NCI-H748 treated with DMSO at 0.1 percent for 48 hours (cell line): ENCODE measurements at places on chromosomes 4 and X.

GRCh38 chrX:24219320-24219719 lies 69.8 kb downstream of the ZFX start:
- DNase-seq = no peak

- DNase-seq = no peak
These were observed 5.2 kb upstream of the SORCS2 start for GRCh38 chr4:7187168-7187535.

- no peak for DNase-seq
These were observed 9.8 kb downstream of the GNPDA2 start for GRCh38 chr4:44716597-44716996.

GRCh38 chrX:156001001-156001666 lies 3.6 kb downstream of the IL9R start:
- no peak for DNase-seq

- no peak for DNase-seq
These were observed 201.7 kb downstream of the NLGN4X start for GRCh38 chrX:6026980-6027379.

DNA sequence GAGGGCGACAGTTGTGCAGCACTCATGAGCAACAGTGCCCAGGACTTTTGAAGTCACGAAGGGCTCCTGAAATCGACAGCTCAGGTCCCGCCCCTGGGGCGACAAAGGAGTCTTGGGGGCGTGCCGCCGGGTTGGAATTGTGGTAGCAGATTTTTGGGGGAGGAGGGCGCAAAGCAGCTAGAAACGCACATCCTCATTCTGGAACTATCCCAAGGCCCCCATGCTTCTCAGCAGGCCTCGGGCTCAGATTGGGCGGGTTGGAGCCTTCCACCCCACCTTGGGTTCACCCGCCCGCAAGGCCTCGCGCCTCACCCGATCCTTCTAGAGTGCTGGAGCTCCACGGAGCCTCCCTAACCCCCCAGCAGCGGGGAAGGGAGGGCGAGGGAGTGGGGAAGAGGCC lies 85.5 kb downstream of the HPRT1 start:
- no peak for DNase-seq

DNA sequence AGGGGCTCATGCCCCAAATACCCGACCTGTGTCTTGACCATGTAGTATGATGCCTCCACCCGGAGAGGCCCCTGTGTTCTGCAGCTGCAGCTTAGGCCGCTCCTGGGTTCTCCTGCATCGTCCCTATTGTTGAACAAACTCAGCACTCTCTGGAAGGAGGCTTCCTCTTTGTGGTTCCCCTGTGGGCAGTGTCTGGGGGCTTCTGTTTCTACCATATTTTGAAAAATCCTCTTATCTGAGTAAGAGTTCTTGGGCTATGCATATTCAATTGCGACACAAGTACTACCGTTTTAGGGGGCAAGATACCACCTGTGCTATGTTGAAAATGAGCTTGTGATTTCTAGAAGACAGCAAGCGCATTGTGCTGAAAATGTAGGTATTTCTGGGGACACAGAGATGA lies 276.6 kb downstream of the DHRSX start:
- DNase-seq = no peak

- no peak for DNase-seq
These were observed 88.3 kb downstream of the NHSL2 start for GRCh38 chrX:71998836-71999509.

DNA sequence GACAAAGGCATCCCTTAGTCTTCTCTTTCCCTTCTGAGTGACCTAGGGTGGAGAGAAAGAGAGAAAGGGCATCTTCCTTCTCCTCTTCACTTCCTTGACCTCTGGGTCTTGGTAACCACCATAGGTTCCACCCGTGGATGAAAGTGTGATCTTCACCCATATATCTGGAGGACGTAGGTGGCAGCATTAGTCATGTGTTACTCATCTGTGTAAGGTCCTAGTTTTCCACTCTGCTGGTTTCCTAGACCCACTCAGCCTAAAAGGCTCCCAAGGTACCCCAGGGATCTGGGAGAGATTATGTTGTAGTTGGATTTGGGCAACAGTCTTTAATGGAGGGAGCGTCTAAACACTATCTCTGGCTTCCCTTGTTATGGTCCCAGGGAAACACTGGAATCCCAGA lies 45.5 kb upstream of the RAB9B start:
- DNase-seq = no peak

DNA sequence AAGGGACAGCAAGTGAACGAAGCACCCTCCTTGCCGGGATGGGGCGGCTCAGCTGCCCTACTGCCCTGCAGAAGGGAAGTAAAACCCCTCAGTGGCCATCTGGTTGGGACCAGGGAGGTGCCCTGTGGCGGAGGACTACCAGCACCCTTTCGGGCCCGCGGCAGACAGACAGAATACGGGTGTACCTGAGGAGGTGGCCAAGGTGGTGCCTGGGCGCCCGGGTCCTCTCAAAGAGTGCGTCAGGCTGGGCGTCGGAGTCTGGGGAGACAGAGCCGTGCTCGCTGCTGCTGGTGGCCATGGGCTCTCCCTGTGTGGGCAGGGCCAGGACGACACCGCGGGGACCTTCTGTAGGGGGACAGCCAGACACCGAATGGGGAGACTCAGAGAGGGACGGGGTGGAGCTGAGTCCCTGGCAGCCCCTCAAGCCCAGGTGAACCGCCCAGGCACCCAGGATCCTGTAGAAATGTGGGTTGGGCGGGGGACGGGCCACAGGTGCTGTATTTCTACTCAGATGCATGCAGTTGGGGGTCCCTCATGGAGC lies 29.7 kb downstream of the PDHA1 start:
- no peak for DNase-seq

DNA sequence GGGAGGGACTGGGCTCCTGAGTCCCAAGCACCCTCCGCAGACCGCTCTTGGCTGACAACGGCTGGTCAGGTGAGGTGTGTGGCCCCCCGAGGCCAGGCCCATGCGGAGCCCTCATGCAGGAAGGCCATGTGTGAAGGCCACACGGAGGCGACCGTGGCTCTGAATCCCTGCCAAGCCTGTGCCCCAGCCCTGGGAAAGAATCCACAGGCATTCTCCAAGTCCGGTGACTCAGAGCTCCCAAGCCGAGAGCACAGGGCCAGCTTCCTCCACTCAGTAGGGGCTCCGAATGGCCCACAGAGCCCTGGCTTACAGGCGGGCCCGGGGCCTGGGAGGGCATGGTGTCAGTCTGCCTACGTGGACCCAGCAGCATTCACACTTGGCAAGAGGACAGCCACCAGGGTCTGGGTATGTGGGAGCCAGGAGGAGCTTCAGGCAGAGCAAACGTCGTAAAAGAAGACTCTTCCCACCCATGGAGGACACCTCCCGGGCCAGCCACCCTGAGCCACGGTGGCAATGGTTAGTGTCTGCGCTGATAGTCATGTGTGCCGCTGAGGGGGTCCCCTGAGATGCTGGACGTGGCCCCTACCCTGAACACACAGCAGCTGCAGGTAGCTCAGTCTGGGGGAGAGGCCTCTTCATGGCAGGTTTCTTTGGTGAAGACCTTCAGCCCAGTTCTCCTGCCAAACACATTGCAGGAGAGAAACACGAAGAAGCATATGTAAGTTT lies 105.7 kb downstream of the PSAPL1 start:
- no peak for DNase-seq

DNA sequence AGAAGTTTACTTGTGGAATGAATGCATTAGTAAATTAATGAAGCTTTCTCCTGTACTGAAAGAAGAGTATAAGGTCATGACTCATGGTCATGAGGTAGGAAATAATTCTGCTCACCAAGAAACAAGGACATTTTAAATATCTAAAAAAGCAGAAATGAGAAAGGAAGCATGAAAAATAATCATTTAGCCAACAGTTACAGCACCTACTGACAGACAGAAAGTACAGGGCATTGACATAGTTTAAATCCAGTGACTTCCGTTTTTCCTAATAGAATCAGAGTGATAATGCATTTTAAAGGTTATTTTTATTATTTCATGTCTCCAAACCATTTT lies 30.5 kb upstream of the ACSL1 start:
- DNase-seq = no peak

- DNase-seq = no peak
These were observed 14.5 kb downstream of the MAGEA9B start for GRCh38 chrX:149572743-149573142.

DNA sequence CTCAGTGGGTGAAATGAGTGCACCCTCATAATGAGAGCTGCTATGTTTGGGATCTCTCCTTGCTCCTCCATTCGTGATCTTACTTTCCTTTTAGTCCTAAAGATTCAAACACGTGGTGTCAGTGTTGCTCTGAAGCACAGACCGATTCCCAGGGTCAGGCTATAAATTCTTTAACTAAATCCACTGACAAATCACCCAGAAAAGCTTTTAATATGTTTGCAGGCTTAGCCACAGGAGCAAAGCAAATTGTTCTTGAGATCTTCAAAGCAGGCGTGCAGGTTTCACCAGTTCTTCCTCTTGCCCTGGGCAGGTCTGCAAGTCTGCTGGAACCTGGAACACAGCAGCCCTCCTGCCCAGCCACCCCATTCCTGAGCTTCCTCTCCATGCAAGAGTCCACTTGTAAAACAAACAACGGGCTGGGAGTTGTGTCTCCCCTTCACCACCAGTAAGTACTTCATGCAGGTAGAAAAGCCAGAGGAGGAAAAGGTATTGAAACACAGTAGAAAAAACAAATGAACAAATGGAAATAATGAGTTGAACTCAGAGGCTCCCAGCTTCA lies 70.1 kb upstream of the ENPP6 start:
- DNase-seq = no peak

GRCh38 chr4:108080747-108081146 lies 88.0 kb downstream of the LEF1 start:
- no peak for DNase-seq

DNA sequence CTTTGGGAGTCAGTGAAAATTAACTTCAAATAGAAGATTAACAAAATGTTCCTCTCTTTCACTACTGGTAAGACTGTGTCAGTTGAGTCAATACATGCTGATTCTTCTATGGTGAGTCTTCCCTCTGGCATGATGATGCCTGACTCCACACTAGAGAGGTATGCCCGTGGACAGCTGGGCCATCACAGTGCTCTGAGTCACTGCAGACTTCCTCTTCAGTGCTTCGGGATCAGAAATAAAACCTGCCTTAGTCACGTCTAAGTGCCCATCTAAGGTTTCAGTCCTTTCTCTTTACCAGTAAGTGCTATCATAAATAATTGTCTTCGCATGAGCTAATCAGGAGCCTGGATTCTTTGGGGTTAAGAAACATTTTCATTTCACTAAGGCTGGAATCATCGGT lies 1.6 kb upstream of the ASB5 start:
- DNase-seq = no peak

GRCh38 chr4:54793856-54794422 lies 136.2 kb downstream of the KIT start:
- no peak for DNase-seq

DNA sequence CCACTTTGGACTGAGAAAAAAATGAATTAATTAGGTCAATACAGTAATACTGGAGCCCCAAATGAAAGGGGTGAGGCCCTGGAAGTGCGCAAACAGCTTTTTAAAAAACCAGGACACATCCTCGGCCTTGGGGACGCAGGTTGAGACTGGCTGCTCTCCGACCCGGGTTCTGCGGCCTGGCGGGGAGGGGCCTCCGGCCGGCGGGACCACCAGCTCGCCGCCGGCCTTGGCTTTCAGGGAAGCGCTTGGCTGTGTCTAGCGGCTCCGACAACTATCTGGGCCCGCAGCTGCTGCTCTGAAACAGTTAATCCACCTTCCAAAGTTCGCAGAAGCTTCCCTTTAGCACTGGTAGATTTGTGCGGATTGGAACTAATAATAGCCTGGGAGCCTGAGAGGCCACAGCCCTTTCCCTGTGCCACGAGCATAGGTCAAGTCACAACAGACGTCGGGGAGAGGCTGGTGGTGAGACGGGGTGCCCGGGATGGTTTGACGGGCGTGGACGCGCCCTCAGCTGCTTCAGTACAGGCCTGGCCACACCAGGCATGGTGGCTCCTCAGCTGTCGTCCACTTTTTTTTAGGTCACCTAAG lies 1.1 kb upstream of the SEL1L3 start:
- no peak for DNase-seq

- no peak for DNase-seq
These were observed 8.9 kb downstream of the FAT4 start for GRCh38 chr4:125323654-125324053.

DNA sequence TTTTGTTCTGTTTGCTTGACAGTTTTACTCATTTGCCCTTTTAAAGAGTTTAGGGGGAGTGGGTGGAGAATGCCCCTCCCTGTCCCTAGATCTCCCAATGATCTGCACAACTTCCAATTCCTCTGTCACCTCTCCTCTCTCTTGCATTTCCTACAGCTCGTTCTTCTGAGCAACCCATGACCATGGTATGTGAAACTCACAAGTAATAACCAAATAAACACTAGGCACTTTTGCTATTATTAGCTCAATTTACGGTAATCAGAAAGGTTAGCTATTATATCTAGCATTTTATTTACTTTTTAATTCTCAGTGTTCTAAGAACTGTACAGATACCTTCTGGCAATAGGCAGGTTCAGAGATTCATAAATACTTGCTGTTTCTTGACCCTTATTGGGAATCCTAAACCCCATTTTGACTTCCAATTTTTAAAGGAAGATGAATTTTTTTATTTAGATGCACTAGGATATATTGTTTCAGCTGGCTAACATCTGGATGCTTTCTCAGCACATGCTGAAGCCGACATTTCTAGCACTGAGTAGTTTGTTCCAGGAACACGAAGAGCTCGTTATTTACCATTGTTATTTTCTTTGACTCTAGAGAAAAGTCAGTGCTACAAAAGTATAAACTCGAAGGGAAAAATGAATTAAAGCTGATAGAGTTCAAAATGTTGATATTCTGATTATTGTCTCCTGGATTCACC lies 194.7 kb upstream of the TLL1 start:
- DNase-seq = no peak

DNA sequence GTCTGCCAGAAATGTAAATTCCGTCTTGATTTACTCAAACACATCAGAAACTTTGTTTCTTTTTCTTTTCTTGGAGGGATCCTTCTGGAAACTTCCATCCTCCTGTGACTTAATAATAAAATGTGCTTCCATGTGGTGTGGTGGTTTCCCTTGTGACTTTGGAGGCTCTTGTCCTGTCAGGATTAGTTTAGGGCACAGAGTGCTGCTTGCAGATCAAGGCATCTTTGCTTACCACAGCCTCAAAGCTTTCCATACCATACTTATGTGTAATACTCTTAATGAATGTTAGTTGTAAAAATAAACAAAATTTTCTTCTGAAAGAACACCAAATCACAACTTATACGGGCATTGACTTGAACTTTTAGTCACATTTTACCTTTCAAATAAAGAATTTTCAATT lies 27.4 kb downstream of the GBA3 start:
- no peak for DNase-seq

- no peak for DNase-seq
These were observed 53.2 kb upstream of the TNIP3 start for GRCh38 chr4:121217351-121217750.

DNA sequence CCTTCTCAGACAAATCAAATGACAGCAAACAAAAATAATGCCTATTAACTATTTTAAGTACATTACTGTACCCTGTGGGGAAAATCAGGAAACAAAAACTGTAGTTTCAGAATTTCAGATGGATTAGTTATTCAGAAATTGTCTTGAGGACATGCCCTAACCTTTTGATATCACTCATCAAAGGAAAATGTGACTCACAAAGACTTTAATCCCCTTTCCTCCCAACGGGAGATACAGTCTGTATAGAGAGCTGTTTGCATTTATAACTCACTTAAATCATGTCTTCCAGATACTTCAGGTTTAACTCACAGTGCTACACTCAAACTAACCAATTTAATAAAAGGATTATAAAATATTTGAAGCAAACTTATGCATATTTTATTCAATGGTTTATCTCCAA lies 304.0 kb downstream of the MAPK10 start:
- DNase-seq = no peak

GRCh38 chr4:153522802-153523094 lies 56.6 kb downstream of the TMEM131L start:
- DNase-seq = no peak
